ENCODE measurements at places on chromosomes 12 and 14.

DNA sequence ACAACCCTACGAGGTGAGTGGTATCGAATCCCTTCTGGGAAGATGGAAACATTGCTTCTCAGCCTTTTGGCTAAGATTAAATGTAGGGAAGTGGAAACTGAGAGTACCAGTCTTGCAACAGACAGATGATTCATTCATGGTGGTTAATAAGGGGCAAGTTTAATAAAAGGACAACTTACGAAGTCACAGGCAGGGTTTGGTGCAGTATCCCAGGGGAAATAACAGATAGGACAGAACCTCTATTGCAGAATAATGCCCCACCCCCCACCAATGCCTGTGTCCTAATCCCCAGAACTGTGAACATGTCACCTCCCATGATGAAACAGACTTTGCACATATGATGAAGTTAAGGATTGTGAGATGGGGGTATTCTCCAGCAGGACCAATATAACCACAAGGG, 212.5 kb downstream of the TBX5 start:
- H3K4me1 ChIP-seq = no peaks in the 10 kb centered on the region
- H3K36me3 ChIP-seq = no peaks in the 10 kb centered on the region
- no peak overlapping the region for H3K27ac ChIP-seq
- no peak for DNase-seq

DNA sequence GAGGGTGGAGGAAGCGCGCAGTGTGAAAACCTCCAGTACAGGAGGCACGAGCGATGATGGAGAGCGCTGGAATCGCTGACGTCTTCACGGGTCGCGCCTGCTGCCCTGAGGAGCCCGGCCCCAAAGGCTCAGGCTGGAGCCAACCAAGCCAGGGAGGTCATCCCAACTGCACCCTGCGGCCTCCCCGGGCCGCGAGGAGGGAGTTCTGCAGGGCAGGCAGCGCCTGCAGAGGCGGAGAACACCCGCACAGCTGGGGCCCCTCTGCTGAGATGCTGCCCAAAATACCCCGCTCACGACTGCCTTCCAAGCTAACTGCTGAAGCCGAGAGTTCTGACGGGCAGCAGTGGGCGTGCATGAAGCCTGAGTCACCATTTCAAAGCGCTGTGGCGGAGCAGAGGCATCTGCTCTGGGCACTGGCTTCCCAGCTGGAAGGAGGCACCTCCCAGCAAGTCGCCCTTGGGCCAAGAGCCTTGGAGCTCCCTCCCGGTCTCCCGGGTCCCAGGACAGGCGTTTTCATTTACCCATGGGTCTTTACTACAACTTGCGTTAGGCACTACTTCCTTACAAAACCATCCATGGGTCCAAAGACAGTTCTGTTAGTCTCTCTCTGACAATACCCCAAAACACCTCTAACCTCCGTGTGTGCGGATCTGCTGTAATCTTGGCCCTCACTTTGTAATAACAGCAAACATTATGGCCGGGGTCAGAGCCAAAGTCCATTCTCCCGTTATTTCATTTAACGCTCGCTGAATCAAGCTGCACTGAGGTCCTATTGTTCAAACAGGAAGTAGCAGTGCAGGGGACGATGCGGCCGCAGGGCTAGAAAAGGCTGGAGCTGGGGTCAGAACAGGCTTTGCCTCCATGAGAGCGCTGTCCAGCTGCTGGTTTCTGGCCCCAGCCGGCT, 60.1 kb upstream of the RIMBP2 start:
- peaks cover 6% of the 10 kb centered on the region for H3K4me1 ChIP-seq
- H3K36me3 ChIP-seq = no peaks in the 10 kb centered on the region
- peaks cover 41% of the 10 kb centered on the region for H3K27me3 ChIP-seq
- no peak for DNase-seq
- H3K4me3 ChIP-seq = peak overlapping the region; percentile 58
- peak overlapping the region; percentile 26 for H3K27ac ChIP-seq

DNA sequence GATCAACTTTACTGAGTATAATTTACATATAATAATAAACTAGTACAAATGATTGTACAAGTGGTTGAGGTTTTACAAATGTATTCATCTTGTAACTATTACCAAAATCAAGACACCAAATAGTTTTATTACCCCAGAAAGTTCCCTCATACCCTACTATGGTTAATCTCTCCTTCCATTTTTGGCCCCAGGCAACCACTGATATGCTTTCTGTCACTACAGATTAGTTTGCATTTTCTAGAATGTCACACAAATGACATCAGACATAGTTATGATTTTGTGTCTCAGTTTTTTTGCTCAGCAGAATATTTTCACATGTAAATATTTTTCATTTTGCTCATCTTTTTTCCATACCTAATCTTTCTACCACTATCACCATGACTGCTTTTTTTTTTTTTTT, 49.1 kb downstream of the TMX1 start:
- no peak overlapping the region for H3K27ac ChIP-seq
- H3K36me3 ChIP-seq = no peaks in the 10 kb centered on the region
- H3K4me3 ChIP-seq = no peak overlapping the region
- no peak for DNase-seq
- H3K4me1 ChIP-seq = peaks cover 4% of the 10 kb centered on the region
- no peaks in the 10 kb centered on the region for H3K27me3 ChIP-seq

DNA sequence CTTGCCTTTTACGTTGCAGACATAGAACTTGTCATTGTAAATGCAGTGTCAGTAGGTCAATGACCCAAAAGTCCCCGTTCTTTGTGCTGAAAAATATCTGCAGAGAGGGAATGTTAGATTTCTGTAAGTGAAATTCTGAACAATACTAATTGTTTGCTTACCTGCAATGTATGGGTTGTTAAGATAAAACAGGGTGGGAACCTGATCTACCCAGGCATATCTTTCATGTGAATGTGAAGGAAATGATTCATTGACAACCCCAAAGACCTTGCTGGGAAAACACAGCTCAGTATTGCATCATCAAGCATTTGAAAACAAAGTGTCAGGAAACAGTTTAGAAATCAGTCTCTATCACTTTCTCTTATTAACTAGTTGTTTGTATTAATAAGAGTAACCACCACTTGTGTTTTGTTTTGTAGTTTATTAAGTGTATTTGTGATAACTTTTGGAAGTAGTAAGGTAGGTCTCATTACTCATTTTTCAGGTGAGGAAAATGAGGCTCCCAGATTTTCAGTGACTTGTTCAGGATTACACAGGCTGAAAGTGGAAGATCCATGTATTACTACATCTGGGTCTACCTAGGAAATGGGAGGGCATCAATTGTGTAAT, 57.9 kb upstream of the SLC38A2 start:
- no peaks in the 10 kb centered on the region for H3K4me1 ChIP-seq
- no peak overlapping the region for H3K4me3 ChIP-seq

DNA sequence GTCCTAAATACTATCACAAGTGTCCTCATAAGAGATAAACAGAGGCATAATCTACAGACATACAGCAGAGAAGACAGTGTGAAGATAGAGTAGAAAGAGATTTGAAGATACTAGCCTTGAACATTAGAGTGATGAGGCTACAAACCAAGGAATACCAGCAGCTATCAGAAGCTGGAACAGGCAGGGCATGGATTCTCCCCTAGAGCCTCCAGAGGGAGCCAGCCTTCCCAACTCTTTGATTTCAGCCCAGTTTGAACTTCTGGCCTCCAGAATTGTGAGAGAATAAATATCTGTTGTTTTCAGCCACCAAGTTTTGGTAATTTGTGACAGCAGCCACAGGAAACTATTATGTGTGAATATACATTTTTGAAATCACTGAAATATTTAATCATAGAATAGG, 47.2 kb downstream of the CCDC91 start:
- H3K4me1 ChIP-seq = peaks cover 19% of the 10 kb centered on the region
- H3K36me3 ChIP-seq = no peaks in the 10 kb centered on the region
- no peak overlapping the region for H3K4me3 ChIP-seq
- no peak overlapping the region for H3K27ac ChIP-seq
- H3K27me3 ChIP-seq = no peaks in the 10 kb centered on the region
- DNase-seq = no peak

GRCh38 chr12:5497329-5498053, 65.6 kb downstream of the NTF3 start:
- no peak overlapping the region for H3K27ac ChIP-seq
- H3K4me1 ChIP-seq = no peaks in the 10 kb centered on the region
- H3K4me3 ChIP-seq = no peak overlapping the region
- peaks cover 21% of the 10 kb centered on the region for H3K27me3 ChIP-seq

- H3K4me3 ChIP-seq = no peak overlapping the region
These were observed 113.3 kb downstream of the PTPRO start for GRCh38 chr12:15435597-15435996.

- peaks cover 25% of the 10 kb centered on the region for H3K27me3 ChIP-seq
- H3K4me3 ChIP-seq = no peak overlapping the region
- H3K36me3 ChIP-seq = no peaks in the 10 kb centered on the region
- H3K4me1 ChIP-seq = peaks cover 4% of the 10 kb centered on the region
- H3K27ac ChIP-seq = no peak overlapping the region
These were observed 68.2 kb upstream of the ETV6 start for GRCh38 chr12:11581179-11581755.

DNA sequence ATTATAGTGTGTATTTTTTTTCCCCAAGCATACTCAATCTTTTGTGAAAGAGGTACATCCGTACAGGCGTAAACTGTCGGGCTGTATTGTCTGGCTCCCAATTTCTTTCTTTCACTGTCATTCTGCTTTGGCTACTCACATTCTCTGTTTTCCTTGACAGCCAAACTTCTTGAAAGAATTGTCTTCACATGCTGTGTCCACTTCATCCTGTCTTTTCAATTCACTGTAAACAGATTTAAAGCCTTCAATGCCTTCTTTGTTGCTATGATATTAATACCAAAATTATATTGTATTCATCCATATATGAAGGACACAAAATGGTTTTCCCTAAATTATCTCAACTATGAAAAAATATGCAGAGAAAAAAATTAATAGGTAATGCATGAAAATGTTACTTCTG, 6.0 kb upstream of the ATP23 start:
- H3K4me3 ChIP-seq = peak overlapping the region; percentile 86
- no peaks in the 10 kb centered on the region for H3K27me3 ChIP-seq
- DNase-seq = no peak
- peaks cover 8% of the 10 kb centered on the region for H3K36me3 ChIP-seq
- peak overlapping the region; percentile 99 for H3K27ac ChIP-seq

GRCh38 chr14:68124050-68124449, 304.5 kb downstream of the RAD51B start:
- no peak for DNase-seq
- no peaks in the 10 kb centered on the region for H3K27me3 ChIP-seq
- no peaks in the 10 kb centered on the region for H3K4me1 ChIP-seq

Data from central memory CD8-positive, alpha-beta T cell (primary cell).